Panc1 (cell line): ENCODE measurements at places on chromosomes 2 and 18.

DNA sequence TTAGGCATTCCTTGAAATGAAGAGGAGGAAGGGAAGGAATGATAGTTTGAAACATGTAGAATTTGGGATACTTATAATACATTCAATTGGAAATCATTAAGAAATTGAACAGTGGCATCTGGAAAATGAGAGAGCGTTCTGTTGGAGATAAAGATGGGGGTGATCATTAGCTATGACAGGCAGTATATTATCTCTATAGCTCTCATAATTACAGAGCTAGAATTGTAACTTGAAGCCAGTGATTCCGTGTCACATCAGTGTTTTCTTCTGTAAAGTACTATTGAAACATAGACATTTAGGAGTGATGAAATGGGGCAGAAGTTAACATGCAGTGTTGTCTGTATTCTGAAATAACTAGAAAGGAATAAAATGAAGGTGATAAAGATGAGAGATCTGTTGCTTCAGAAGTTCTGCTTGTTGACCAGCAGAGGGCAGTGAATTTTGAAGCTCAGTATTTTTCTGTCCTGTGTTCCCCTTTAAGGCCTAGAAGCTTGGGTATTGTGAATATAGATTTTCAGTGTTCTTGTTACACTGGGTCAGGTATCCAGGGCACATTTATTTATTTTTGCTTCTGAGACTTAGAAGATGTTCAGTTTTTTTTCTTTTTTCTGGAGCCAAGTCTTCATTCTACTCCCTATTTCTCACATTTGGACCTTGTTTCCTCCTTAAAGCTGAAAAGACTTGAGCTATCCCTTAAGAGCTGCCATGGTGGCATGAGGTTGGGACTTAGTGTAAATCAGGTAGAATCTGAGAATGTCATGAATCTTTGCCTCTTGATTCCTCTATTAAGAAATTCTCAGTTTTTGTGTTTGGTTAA is 157.4 kb downstream of the TAF4B start:
- no peaks in the 10 kb centered on the region for H3K27me3 ChIP-seq
- peak; percentile 15 for DNase-seq
- no peaks in the 10 kb centered on the region for H3K36me3 ChIP-seq
- H3K4me1 ChIP-seq, result peaks cover 7% of the 10 kb centered on the region; the same call in 1 of the 2 replicates
- peak overlapping the region; percentile 60; the same call in 1 of the 2 replicates for H3K27ac ChIP-seq

DNA sequence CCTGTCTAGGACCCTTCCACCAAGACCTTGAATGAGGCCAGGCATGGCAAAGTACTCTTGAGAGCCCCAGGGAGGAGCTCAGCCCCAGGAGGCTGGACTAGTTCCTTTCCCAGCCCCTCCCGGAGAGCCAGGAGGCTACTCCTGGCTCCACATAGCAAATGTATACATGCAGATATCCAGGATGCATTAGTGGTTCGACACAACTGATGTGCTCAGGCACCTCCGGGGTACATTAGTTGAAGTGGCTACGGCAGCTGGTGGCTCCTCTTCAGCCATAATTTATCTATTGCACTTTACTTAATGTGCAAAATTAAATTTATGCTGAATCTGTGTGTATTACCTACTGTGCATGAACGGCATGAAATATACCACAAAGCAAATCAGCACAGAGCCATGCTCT is 182.8 kb upstream of the MEIS1 start:
- H3K4me3 ChIP-seq, result no peak overlapping the region
- no peak overlapping the region for H3K27ac ChIP-seq
- DNase-seq, result no peak
- H3K4me1 ChIP-seq, result no peaks in the 10 kb centered on the region
- no peaks in the 10 kb centered on the region; the same call in 1 of the 2 replicates for H3K27me3 ChIP-seq

GRCh38 chr2:234420408-234420807 is 76.5 kb downstream of the ARL4C start:
- H3K27ac ChIP-seq, result peak overlapping the region; percentile 62
- no peak for DNase-seq
- no peaks in the 10 kb centered on the region for H3K27me3 ChIP-seq
- no peak overlapping the region for H3K4me3 ChIP-seq

DNA sequence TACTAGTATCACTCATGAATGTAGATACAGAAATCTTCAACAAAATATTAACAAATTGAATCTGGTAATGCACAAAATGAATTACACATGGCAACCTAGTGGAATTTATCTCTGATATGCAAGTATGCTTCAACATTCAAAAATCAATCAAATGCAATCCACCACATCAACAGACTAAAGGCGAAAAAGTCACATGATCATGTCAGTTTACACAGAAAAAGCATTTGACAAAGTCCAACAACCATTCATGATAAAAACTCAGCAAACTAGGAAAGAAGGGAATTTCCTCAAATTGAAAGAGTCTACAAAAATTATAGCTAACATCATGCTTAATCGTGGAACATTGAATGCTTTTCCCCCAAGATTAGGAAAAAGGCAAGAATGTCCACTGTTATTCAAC is 150.5 kb upstream of the BCL2L11 start:
- no peak overlapping the region for H3K4me3 ChIP-seq
- DNase-seq, result no peak
- H3K27ac ChIP-seq, result no peak overlapping the region
- H3K27me3 ChIP-seq, result peaks cover 5% of the 10 kb centered on the region; the same call in 1 of the 2 replicates

GRCh38 chr18:63131106-63131958 is 188.2 kb downstream of the BCL2 start:
- no peaks in the 10 kb centered on the region for H3K36me3 ChIP-seq
- DNase-seq, result no peak
- no peak overlapping the region for H3K4me3 ChIP-seq
- H3K27ac ChIP-seq, result no peak overlapping the region
- no peaks in the 10 kb centered on the region for H3K4me1 ChIP-seq
- no peaks in the 10 kb centered on the region for H3K27me3 ChIP-seq

DNA sequence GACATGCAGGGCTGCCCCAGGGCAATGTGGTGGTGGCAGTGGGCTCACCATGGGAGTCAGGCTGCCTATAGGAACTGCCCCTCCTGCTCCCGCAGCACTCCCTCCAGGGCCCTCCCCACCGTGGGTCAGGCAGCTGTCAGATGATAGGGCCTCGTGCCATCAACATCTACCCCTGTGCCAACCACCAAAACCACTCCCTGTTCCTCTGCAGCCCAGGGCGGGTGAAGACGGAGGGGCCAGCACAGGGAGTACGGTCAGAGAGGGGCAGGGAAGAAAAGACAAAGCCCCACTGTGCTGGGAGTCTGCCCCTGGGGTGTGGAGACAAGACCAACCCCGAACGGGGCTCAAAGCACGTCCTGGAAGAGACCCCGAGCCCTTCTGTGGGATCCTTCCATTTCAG is 97.4 kb downstream of the TNS1 start:
- H3K27me3 ChIP-seq, result peaks cover 4% of the 10 kb centered on the region; the same call in 1 of the 2 replicates
- DNase-seq, result no peak
- no peaks in the 10 kb centered on the region for H3K4me1 ChIP-seq
- H3K27ac ChIP-seq, result no peak overlapping the region
- H3K36me3 ChIP-seq, result no peaks in the 10 kb centered on the region

DNA sequence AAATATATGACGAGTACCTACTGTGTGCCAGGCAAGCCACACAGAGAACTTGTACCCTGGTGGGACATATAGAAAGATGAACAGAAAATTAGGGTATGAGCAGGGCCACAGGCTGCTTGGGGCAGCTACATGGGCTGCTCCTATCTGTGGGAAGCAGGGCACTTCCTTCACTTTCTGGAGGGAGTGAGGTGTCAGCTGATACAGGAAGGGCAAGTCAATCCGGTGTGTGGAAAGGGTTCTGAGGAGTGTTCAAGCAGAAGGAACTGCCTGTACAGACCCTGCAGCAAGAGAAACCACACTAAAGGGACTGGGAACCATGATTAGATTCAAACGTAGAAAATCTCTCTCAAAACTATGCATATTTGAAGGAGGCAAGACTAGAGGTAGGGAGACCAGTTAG is 58.6 kb upstream of the BCL11A start:
- no peak for DNase-seq
- peaks cover 10% of the 10 kb centered on the region for H3K27me3 ChIP-seq
- H3K36me3 ChIP-seq, result no peaks in the 10 kb centered on the region
- H3K4me1 ChIP-seq, result no peaks in the 10 kb centered on the region
- no peak overlapping the region for H3K27ac ChIP-seq
- H3K4me3 ChIP-seq, result no peak overlapping the region

- H3K27ac ChIP-seq, result no peak overlapping the region
- DNase-seq, result no peak
- H3K36me3 ChIP-seq, result peaks cover 14% of the 10 kb centered on the region
- no peaks in the 10 kb centered on the region for H3K27me3 ChIP-seq
- H3K4me3 ChIP-seq, result no peak overlapping the region
These were observed 45.3 kb downstream of the PIKFYVE start for GRCh38 chr2:208311321-208311720.

GRCh38 chr18:10791169-10791831 is 265.5 kb downstream of the NAPG start:
- H3K27me3 ChIP-seq, result peaks cover 7% of the 10 kb centered on the region
- no peak for DNase-seq
- no peak overlapping the region for H3K4me3 ChIP-seq
- H3K36me3 ChIP-seq, result no peaks in the 10 kb centered on the region

GRCh38 chr2:55947752-55948151 is 24.2 kb upstream of the EFEMP1 start:
- no peak overlapping the region for H3K4me3 ChIP-seq
- no peaks in the 10 kb centered on the region for H3K27me3 ChIP-seq
- H3K4me1 ChIP-seq, result peaks cover 5% of the 10 kb centered on the region
- H3K27ac ChIP-seq, result no peak overlapping the region

DNA sequence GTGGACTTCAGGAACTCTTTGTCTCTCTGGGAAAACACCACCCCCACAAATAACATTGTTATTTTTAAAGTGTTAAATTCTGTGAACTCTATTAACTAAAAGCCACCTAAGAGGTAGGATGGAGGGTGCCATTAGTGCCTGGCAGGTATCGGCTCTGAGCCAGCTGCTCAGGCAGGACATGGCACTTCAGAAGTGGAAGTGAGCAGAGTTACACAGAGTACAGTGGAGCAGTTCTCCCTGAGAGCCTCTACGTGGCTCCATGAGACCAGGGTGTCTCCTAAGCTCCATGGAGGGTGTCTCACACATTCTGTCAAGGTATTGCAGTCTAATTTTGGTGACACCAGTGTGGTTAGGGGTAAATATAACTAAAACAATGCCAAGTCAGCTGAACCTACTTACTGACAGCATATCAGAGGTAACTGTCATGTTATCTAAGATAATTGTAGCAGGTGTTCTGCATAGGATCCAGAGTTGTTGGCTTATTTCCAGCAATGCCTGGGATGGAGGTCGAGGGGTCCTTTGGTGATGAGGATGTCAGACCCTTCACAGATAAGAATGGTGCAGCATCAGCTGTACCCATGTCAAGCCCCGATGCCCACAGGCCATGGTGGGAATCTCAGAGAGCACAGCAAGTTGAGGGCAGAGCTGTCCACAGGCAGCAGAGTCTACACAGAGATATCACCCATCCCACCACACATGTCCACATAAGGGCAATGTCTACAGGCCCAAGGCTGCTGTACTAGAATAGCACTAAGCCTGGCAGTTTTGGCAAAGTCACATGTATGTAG is 8.6 kb upstream of the MALL start:
- H3K27ac ChIP-seq, result no peak overlapping the region; the same call in 1 of the 2 replicates
- no peaks in the 10 kb centered on the region for H3K36me3 ChIP-seq
- H3K4me3 ChIP-seq, result no peak overlapping the region
- H3K4me1 ChIP-seq, result no peaks in the 10 kb centered on the region; the same call in 1 of the 2 replicates
- DNase-seq, result no peak

- no peak overlapping the region for H3K27ac ChIP-seq
- H3K4me3 ChIP-seq, result no peak overlapping the region
- peaks cover 48% of the 10 kb centered on the region for H3K36me3 ChIP-seq
- DNase-seq, result no peak
- peaks cover 2% of the 10 kb centered on the region; the same call in 1 of the 2 replicates for H3K4me1 ChIP-seq
These were observed 47.5 kb downstream of the KDM3A start for GRCh38 chr2:86488561-86489250.

DNA sequence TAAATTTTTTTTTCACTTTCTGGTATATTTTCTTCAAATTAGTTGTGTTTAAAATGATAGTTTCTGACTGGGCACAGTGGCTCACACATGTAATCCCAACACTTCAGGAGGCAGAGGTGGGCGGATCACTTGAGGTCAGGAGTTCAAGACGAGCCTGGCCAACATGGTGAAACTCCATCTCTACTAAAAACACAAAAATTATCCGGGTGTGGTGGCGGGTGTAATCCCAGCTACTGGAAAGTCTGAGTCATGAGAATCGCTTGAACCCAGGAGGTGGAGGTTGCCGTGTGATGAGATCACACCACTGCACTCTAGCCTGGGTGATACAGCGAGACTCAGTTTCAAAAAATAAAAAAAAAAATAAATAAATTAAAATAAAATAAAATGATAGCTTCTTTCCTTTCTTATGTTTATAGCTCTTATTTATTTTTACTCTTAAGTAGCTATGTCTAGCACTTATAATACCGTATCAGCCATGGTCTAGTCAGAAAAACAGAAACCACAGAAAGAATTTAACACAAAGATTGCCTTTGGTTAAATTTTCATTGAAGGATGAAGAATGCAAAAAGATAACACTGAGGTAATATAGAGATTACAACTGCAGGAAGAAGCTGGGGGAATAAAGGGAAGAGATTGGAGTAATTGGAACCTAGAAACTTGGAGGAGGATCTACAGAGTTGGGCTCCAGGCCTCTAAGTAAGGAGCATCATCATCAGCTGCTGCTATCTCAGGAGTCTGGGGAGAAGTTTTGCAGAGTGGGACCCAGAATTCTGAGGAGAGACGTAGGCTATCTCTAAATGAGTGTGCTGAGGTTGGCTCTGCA is 54.7 kb upstream of the MBOAT2 start:
- no peak for DNase-seq
- H3K27ac ChIP-seq, result no peak overlapping the region
- no peak overlapping the region for H3K4me3 ChIP-seq
- no peaks in the 10 kb centered on the region for H3K36me3 ChIP-seq
- H3K4me1 ChIP-seq, result no peaks in the 10 kb centered on the region

DNA sequence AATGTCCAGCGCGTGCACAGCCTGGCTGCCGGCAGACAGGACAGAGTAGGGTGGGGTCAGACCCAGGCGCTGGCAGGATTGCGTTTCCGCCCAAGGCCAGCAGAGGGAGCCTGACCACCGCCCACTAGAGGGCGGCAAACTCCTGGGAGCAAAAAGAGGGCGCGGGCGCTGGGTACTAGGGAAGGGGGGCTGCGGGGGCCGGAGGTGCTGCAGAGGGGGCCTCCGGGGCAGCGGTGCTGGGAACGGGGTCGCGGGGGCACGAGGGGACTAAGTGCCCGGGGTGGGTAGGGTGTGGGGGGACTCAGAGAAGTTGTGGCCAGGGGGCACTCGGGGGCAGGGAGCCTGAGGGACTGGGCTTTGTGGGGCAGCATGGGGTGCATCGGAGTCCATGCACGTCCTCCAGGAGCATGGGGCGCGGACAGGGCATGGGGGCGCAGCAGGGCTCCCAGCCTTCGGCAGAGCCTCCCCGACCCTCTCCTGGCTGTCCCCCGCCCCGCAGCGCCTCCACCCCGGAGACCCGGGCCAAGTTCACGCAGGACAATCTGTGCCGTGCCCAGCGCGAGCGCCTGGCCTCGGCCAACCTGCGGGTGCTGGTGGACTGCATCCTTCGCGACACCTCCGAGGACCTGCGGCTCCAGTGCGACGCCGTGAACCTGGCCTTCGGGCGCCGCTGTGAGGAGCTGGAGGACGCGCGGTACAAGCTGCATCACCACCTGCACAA is 3.2 kb downstream of the TEKT4 start:
- H3K27ac ChIP-seq, result no peak overlapping the region
- no peaks in the 10 kb centered on the region for H3K27me3 ChIP-seq
- no peak overlapping the region for H3K4me3 ChIP-seq
- H3K4me1 ChIP-seq, result no peaks in the 10 kb centered on the region
